Epithelial cell of prostate (primary cell): ENCODE measurements at places on chromosomes 1 and 21.

GRCh38 chr1:97192872-97193572 is 471.4 kb downstream of the PTBP2 start:
- DNase-seq, result peak; percentile 84

- DNase-seq, result peak; percentile 60
Observed at GRCh38 chr21:16588433-16588860, 858.7 kb downstream of the USP25 start.

- DNase-seq, result no peak
Observed at GRCh38 chr1:237016626-237017025, 12.4 kb upstream of the MT1HL1 start.

DNA sequence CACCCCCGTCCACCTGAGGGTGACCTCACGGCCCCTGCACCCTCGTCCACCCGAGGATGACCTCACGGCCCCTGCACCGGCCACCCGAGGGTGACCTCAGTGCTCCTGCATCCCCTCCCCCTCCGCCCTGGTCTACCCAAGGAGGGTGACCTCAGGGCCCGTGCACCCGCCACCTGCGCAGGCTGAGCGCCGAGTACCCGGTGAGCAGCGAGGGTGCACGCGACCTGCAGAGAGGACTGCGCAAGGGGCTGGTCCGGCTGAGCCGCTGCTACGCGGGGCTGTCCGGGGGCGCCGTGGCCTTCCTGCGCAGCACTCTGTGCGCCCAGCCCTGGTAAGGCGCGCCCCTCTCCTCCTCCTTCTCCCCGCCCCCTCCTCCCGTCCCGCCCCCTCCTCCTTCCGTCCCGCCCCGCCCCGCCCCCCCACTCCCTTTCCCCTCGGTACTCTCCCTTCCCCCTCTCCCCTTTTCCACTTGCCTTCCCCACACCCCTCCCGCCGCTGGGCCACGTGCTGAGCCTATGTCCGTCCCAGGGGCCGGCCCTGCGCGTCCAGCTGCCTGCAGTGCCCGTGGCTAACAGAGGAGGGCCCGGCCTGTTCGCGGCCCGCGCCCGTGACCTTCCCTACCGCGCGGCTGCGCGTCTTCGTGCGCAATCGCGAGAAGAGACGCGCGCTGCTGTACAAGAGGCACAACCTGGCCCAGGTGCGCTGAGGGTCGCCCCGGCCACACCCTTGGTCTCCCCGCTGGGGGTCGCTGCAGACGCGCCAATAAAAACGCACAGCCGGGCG is 28.4 kb downstream of the TRIM11 start:
- DNase-seq, result no peak

GRCh38 chr1:118442214-118442613 is 257.2 kb upstream of the SPAG17 start:
- DNase-seq, result no peak

GRCh38 chr21:21897275-21897883 is 899.2 kb downstream of the NCAM2 start:
- DNase-seq, result peak; percentile 69

DNA sequence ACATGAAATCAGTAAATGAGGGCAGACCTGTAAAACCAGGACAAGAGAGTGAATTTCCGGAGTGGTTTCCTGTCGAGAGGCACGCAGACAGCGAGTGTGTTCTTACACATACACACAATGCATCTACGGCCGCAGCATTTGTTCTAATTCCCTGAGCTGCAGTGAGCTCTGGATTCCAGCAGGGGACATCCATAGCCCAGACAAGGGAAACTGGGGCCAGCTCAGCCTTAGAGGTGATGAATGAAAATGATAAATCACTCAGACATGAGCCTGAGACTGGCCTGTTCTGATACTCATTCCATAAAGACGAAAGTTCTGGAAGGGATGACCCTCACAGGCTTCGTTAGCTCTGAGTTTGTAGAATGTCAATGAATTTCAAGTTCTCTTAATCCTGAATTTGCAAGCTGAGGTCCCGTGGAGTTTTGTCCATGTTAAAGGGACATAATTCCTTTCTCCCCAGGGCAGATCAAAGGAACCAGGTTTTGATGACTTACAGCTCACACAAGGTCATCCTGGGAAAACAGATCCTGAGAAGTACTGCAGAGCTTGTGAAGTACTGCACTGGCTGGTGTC is 207.9 kb upstream of the C1orf87 start:
- peak; percentile 49 for DNase-seq

DNA sequence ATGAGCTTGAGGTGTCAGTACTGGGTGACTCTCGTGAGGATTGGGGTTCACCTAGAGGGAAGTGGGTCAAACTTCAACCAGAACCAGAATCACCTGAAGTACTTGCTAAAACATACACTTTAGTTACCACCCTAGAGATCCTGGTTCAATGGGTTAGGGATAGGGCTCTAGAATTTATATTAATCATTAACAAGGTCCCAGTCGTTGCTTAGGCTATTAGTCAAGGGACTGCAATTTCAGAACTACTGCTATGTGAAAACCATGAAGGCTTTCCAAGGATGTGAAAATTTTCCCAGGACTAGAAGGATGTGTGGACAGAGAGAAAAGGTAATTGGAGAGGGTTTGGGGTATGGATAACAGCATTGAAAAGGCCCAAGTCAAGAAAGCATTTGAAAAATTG is 162.6 kb downstream of the GRIK1 start:
- DNase-seq, result no peak

- no peak for DNase-seq
Observed at GRCh38 chr21:36849461-36850105, 116.9 kb downstream of the HLCS start.

GRCh38 chr1:36365381-36365780 is 20.3 kb downstream of the STK40 start:
- DNase-seq, result no peak

DNA sequence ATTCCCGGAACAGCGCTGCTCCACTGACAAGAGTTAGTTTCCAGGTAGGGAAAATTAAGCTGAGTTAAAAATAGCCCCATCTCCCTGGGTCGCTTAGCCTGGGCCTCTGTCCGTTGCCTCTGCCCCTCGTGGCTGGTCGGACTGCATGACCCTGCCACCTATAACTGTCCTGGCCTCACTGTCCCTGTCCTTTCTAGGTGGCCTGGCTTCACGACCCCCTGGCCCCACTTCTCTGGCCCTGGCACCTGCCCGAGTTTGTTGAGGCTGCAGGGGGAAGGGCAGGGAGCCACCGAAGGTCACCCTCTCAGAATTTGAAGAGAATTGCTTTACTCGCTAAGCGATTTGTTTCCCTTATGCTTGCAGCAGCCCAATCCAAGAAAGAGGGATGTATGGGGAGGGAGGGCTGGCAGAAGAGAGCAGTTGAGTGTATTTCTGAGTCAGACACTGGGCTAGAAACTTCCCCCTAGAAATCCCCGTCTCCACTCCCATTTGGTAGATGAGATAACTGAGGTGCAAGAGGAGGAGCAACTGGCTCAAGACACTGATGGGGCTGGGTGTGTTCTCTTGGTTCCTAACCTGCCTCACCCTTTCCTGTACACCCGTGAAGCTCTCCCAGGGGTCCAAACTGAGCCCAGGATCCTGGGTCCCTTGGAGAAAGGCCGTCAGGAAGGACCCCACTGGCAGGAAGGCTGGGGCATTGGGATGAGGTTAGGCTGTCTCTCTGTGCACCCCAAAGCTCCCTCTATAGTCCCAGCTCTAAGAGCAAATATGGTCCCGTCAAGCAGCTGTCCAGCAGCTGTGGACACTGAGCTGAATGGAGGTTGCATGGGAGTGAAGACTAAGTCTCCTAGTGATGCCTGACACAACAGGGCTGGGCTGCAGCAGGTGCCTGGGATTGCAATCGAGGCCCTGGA is 2.9 kb upstream of the EDN2 start:
- DNase-seq, result no peak

- no peak for DNase-seq
Observed at GRCh38 chr1:82991569-82991968, 1007.4 kb downstream of the TTLL7 start.

GRCh38 chr1:61980561-61980960 is 214.1 kb upstream of the L1TD1 start:
- DNase-seq, result no peak

- DNase-seq, result no peak
Observed at GRCh38 chr1:180213401-180214170, 16.5 kb upstream of the LHX4 start.

DNA sequence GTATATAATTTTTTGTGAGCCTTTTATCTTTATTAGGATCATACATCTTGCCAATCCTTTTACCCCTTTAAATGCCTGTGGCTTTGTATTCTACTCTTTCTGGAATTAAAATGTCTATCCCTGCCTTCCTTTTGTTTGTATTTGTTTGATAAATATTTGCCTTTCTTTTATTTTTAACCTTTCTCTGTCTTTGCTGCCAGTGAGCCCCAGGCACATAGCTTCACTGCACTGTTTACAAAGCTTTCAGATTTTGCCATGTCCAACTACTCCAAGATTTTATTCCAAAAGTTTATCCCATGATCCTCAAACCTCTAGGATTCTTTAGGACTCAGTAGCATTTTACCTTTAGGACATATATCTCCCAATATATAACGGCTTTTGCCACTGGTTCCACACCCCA is 281.2 kb downstream of the PAPPA2 start:
- DNase-seq, result no peak

DNA sequence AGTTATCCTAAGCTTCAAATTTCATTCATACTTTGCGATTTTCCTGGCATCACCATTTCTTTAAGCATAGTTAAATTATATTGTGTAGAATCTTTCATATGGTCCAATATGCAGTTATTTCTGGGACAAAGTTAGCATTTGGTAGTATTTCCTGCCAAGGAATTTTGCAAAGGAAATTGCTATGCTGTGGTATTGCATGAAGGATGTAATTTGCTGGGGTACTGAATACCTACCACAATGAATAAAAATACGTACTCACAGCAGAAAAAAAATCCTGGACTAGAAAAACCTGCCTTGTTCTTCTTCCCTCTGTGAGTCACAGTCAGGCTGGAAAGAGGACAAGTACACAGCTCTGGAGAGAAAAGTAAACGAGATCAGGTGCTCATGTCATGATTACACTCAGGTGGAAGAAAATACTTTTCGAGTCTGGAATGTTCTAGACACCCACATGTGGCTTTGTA is 241.2 kb downstream of the PTBP2 start:
- DNase-seq, result peak; percentile 60

DNA sequence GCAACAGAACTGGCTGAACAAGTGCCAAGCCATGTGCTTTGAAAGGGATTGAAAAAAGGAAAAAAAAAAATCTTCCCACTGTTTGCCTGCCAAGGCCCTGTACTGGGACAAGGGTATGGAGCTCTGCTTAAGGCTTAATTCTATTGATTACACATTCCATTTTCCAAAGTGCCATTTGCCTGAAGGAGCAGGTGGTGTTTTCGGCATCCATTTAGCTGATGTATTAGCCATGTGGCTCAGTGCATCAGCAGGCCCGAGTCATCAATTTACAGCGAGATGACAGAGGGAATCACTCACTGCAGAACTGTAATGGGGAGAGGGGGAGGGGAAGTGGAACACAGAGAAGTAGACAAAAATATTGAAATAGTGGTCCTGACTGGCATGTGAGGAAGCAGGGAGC is 144.2 kb upstream of the BEND5 start:
- no peak for DNase-seq

- DNase-seq, result no peak
Observed at GRCh38 chr1:228420968-228421826, 4.5 kb upstream of the TRIM17 start.

DNA sequence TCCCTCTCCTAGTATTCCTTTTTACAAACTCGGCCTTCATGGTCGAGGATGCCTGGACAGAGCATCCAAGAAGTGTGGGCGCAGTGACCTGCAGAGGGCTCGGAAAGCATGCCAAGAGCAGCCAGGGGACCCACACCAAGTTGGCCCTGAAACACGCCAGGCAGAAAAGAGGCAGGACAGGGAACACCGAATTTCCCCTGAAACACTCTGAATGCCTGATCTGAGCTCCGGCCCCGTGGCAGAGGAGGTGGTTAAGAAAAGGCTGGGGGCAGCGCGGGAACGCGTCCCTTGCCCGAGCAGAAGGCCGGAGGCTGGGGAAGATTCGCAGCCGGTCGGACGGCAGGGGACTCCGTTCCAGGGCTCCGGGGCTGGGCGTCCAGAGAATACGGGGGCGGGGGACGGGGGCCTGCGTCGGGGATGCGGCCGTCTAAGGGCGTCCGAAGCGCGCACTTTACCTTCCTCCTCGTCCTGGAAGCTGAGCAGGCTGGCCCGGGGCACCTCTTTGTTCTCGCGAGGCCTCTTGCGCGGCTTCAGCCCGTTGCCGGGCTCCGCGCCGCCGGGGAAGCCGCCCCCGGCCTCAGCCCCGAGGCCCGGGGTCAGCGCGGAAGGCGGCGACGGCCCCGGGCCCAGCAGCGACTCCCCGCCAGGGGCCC is 558 bp downstream of the PAXBP1 start:
- no peak for DNase-seq

- DNase-seq, result no peak
Observed at GRCh38 chr1:28782011-28782410, 30.0 kb upstream of the OPRD1 start.

- DNase-seq, result no peak
Observed at GRCh38 chr1:116874733-116875249, 34.9 kb upstream of the PTGFRN start.

- DNase-seq, result no peak
Observed at GRCh38 chr1:68011657-68012375, 38.6 kb downstream of the DIRAS3 start.

DNA sequence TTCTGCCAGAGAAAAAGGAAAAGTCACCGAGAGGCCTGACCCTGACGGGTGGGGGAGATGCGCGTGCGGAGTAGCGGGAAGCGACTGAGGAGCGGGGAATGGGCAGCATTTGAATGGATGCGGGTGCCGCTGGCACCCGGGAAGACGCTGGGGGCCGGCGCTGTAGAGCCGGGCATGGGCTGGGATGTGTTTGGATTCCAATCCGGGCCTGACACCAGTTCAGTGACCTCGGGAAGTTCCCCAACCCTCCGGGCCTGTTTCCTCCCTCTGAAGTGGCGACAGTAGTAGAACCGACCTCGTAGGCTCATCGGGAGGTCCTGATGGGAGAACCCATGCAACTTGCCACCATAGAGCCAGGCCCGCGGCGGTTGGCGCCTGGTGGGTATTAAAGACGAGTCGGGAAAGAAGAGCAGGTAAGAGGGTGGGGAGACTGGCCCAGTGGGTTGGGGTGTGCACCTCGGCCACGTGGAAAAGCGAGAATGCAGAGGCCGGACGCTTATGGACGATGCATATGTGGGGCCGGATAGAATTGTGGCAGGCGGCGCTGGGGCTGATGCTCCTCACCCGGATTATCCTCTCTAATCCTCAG is 642 bp upstream of the SLC16A1 start:
- DNase-seq, result no peak

DNA sequence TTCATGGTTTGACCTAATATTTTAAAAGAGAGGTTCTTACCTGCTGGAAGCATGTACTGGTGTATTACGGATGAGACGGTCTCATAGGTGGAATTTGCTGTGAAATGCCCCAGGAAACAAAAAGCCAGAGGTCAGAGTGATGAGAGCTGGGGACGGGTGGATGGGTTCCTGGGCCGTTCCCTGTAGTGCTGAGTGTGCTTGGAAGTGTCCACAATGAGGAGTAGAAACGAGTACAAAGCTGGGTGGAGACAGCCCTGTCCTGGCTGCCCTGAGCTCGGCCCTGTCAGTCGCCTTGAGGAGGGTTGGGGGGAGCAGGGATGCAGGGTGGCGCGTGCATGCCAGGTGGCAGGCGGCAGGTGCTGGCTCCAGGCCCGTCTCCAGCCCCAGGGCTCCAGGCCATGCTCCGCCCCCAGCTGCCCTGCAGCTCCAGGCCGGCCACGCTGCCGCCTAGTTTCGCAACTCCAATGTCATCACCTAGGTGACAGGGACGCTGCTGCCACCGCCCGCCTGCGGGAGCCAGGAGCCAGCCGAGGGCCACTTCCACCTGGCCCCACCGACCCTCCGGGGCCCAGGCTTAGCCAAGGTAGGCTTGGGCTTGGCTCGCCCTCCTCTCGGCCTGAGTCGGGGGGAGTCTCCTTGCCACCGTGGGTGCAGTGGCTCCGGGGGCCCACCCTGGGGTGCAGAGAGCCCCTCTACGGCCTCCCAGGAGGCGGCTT is 16.4 kb downstream of the TP73 start:
- no peak for DNase-seq

GRCh38 chr1:44932151-44932550 is 54.2 kb downstream of the EIF2B3 start:
- no peak for DNase-seq
